ENCODE measurements at places on chromosomes 6 and 20.

DNA sequence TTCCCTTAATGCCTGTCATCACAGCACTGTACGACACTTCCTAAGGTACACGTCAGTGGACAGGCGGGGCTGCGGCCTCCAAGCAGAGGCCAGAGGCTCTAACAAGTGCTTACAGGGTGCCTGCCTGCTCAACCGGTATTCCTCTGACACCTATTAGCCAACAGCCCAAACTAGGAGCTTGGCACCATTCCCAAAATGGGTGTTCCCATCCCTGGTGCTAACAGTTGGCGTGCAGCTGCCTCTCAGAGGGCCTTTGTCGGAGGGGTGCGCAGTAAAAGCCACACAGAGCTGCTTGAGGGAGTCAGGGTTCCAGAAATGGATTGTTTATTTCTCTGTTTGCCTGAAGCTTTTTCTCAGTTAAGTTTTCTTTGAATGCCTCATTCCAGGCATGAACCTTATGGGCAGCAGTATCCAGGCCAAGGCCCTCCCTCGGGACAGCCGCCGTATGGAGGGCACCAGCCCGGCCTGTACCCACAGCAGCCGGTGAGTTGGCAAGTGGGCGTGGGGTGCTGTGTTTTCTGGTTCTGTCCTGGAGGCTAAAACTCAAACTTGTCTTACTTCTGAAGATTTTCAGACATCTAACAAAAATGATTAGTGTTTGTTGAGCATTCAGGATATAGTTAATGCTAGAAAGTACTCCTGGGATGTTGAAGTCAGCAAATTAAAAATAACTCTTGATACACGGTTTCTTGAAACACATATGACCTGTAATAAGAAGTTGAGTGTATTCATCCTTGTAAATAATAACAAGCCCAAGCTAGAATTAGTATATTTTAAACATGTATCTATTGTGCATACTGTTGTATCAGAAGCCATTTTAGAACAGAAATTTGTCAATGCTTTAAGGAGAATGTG, 124.7 kb downstream of the TMEM242 start:
- no peak for DNase-seq

DNA sequence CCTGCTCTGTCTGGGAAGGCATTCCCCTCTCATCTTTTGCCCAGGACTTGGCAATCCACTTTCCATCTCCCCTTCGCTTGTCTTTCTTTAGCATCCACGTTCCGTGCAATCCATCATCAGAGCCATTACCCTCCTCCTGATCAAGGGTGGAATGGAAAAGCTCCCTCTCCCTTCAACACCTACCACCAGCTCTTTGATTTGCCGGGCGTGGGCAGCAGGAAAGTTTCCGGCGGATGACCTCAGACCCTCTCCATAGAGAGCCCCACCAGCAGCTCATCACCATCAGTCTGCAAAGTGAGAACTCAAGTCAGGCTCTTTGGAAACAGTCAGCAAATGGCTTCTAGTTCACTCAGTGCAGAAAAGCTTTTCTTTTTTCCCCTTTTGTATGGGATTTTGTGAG, 76.2 kb downstream of the TSHZ2 start:
- DNase-seq, result no peak

DNA sequence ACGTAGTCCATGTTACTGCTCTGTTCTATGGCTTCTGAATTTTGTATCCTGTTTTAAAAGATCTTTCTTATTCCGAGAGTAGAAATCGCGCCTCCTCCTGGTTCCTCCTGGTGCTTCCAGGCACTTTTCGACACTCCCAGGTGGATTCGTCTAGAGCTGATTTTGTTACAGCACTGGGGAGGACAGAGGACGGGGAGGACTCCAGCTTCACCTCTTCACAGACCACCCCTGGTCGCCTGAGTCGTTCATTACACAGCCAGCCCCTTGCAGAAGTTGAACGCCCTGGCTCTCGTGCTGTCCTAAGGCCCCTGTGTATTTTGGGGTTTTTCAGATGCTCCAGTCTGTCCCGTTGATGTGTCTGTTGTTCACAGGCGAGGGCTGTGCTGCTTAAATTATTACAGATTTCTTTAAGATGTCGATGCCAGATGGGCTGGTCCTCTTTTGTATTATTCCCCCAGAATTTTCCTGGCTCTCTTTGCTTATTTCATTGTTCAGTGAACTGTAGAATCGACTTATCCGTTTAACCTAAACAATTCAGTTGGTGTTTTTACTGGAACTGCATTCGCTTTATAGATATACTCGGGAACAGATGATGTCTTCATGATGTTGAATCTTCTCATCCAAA, 30.5 kb downstream of the COL20A1 start:
- DNase-seq, result no peak

DNA sequence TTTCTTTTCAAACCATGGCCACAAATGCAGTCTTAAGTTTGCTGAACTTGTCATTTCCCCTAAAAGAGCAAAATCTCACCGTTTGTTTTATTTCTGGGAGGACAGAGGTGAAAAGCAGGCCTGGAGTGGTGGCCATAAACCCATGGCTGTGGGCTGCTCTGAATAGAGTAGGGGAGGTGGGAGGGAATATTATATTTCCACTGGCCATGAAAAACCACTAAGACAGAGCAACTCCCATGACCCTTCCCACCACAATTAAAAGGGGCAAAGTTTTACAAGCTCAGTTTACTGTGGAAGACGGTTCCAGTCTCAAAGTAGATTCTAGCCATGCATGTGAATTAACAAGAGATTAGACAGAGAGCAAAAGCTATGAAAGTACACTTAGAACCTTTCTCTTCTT, 59.0 kb downstream of the IYD start:
- DNase-seq, result no peak

DNA sequence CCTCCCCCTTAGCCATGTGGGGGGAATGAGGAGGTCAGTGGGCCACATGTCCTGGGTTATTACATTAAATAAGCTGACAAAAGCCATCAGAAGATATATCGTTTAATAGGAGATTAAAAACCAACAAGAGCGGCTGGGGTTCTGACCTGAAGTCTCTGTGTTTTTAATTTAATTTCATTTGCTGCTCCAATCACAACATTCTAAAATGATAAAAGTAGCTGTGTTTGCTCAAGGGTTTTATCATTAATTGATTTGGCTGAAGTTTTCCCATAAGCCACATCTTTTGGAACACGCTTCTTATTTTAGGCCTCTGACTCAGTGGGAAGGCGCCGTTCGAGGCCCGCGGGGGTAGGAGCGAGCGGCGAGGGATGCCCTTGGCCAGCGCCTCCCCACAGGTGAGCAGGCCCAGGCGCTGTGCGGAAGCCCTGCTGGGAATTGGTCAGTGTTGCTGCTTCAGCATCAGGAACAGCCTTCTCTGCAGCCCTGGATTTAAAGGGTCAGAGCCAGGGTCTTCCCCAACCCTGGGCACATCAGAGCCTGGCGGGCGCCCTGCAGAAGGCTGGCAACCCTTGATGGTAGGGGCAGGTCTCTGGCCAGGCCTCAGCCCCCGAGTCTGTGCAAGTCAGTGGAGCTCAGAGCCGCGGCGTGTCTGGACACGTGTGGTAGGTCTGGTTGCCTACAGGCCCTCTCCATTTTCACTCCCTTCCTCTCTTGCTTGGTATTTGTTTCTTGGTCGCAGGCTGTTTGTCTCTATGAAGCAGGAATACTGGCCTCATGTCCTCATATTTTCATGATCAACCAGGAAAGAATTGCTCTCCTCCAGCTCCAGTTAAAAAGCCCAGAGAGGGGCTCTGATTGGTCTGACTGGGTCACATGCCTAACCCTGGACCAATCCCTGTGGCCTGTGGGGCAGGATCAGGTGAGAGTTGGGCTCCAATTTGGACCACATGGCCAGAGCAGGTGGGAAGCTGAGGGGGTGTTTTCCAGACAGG, 30.9 kb upstream of the MLN start:
- DNase-seq, result no peak

- DNase-seq, result peak; percentile 54
These were observed 27.9 kb downstream of the DNMT3B start for GRCh38 chr20:32789896-32790750.

DNA sequence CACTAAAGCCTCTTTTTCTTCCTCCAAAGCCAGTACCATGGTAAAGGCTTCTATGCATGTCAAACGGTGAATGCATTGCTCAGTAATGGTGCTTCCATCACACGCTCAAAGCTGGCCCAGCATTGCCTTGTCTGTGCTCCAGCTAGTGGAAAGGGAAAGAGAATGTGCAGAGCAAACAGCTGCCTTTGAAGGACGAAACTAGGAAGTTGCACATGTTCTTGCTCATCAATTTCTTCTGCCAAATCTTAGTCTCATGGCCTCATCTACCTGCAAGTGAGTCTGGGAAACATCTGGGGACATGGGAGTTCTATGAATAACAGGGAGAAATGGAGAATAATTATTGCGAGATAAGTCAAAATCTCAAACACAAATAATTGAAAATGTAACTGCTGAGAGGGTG, 216.5 kb upstream of the SSTR4 start:
- DNase-seq, result no peak

DNA sequence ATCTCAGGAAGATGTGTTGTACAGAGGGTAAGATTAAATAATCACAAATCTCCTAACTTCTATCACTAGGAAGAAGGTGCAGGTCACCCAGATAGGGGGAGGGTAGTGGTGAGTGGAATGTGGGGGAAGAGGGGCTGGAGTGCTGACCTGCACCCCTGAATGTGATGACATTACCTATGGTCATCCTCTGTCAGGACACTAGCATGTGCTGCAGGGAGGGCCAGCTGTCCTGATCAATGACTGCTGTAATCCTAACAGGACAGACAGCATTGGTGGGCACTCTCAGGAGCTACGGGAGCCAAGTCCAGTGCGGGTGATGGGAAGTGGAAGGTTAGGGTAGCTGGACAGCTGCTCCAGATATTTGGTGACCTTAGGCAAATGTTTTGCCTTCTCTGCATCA, 45.2 kb upstream of the CST5 start:
- no peak for DNase-seq

DNA sequence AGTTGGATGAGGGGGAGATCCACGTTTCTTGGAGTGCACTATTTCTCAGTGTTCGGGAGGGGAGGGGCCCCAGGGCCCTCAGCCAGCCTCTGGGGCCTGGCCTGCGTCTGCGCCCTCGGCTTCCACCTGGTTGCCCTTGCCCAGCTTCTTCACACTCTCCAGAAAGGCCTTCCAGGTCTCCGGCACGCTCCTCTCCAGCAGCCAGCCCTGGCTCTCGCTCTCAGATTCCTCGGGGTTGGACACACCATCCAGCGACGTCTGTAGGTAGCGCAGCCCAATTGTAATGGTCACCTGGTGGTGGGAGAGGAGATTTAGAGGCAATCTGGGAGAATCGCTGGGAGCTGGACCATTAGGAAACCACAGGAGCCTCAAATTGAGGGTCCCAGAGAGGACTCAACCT, 24.2 kb downstream of the PRPH2 start:
- no peak for DNase-seq

- DNase-seq, result no peak
These were observed 379.9 kb upstream of the EPHA7 start for GRCh38 chr6:93799226-93799625.

- DNase-seq, result no peak
These were observed 196.1 kb downstream of the TRIM27 start for GRCh38 chr6:28727559-28728211.

- DNase-seq, result no peak
These were observed 932.0 kb downstream of the C6orf118 start for GRCh38 chr6:164377348-164377918.

GRCh38 chr6:37940074-37940847, 120.7 kb downstream of the ZFAND3 start:
- DNase-seq, result no peak

- no peak for DNase-seq
These were observed 91.3 kb upstream of the DTNBP1 start for GRCh38 chr6:15754035-15754705.

- peak; percentile 54 for DNase-seq
These were observed 13.8 kb downstream of the UCKL1 start for GRCh38 chr20:63942250-63942951.

DNA sequence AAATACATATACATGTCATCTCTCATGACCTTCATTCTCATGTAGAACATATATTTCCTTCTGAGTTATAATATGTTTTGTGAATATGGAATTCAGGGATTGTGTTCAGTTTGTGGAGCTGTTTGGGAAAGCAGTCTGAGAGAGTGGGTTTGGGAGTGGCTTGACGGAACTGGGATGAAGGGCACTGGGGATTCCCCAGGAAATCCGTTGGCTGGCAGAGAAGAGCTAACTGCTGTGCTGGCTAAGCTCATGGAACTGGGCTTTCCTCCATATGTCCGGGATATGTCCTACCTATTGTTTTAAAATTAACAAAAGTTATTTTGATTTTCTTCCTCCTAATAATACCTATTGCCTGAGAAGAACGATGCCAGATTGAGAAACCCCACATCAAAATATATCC, 359.5 kb upstream of the FLRT3 start:
- no peak for DNase-seq

DNA sequence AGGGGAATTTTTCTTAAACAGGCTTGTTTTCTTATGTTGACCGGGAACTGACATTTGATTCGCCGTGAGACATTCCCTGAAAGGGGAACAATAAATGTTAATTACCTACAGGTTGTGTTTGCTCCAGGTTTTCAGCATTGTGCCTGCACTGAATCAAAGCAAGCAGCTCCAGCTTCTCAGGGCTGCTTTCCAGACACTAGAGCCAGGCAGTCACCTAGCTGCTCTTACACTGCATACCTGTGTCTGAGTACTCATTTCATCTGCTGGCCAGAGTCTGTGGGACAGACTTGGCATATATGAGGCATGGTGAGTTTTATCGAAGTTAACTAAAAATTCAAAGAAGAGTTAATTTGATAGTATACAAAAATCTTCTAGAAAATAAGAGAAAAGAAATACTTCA, 951.8 kb upstream of the MAP3K7 start:
- DNase-seq, result no peak

DNA sequence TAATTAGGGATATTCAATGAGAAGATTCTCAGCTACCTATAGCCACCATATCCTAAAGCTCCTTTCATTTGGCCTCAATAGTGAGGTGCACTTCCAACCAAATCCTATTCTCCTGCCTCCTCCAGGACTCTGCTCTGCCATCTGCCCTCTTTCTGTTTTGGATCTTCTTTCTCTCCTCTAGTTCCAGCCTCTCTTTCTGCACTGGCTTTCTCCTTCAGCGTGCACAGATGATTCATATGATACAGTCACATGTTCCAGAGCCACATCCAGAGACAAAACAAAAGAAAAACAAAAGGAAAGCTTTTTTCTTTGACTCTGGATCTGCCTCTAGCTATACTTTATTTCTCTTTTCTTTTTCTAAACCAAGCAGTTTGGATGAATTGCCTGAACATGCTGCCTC, 531.9 kb upstream of the MAN1A1 start:
- no peak for DNase-seq

GRCh38 chr6:138405816-138406413, 1.9 kb downstream of the HEBP2 start:
- DNase-seq, result no peak

GRCh38 chr6:170093658-170094596, 197.0 kb downstream of the DLL1 start:
- no peak for DNase-seq

GRCh38 chr6:144285548-144285797, 338 bp downstream of the UTRN start:
- DNase-seq, result peak; percentile 15

DNA sequence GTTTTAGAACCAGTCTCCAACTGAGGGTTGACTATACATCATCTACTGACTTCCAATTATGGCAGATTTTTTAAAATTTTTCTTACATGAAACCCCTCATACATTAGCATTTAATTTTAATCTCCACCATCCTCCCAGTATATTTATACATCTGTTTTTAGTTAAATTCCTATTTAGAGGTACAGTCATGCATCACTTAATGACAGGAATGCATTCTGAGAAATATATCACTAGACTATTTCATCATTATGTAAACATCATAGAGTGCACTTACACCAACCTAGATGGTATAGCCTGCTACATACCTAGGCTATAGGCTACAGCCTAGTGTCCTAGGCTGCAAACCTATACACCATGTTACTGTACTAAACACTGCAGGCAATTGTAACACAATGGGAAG, 316.7 kb upstream of the MARCKS start:
- DNase-seq, result no peak

GRCh38 chr6:70834520-70834919, 122.3 kb downstream of the B3GAT2 start:
- DNase-seq, result no peak
